CD4-positive, alpha-beta T cell treated with Interleukin-4 for 1 hour (primary cell): ENCODE measurements at places on chromosomes 16 and 17.

GRCh38 chr17:4577386-4577993, 6.8 kb upstream of the SMTNL2 start:
- DNase-seq, result no peak

DNA sequence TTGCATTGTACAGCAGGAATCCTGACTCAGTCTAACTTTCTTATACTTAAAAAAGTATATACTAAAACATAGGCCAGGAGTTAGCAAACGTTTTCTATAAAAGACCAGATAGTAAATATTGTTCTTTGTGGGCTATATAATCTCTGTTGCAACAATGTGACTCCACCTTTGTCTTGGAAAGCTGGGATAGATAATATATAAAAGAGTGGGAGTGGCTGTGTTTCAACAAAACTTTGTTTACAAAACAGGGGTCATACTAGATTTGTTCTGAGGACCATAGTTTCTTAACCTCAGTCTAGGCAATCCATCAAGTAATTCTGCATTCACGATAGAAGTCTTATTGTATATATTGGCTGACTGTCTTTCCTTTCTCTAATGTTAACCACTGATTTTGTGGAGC, 9.0 kb upstream of the TBC1D3B start:
- DNase-seq, result no peak

- no peak for DNase-seq
These were observed 22.0 kb upstream of the CHMP6 start for GRCh38 chr17:80969674-80970043.

- DNase-seq, result no peak
These were observed 22.1 kb downstream of the FCSK start for GRCh38 chr16:70476272-70477020.

- no peak for DNase-seq
These were observed 20.5 kb upstream of the JPH3 start for GRCh38 chr16:87581857-87582215.

DNA sequence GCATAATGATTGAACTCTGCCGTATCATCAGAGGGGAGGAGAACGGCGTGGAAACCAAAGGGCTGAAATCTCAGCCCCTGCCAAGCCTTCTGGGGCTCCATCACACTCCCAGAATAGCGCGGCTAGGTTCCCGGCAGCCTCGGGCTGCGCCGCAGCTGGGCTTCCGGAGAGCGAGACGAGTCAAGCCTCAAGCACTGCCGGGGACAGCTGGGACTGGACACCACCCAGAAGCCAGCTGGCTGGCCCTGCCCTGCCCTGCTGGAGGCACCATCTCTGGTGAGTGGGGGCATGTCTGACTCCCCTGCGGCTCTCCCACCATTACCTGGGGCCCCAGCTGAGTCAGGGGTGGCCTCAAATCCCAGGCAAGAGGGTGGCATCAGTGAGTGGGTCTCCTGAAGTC, 7.2 kb upstream of the GPRC5C start:
- DNase-seq, result no peak

- no peak for DNase-seq
These were observed 6.2 kb downstream of the MBTPS1 start for GRCh38 chr16:84110527-84110926.

DNA sequence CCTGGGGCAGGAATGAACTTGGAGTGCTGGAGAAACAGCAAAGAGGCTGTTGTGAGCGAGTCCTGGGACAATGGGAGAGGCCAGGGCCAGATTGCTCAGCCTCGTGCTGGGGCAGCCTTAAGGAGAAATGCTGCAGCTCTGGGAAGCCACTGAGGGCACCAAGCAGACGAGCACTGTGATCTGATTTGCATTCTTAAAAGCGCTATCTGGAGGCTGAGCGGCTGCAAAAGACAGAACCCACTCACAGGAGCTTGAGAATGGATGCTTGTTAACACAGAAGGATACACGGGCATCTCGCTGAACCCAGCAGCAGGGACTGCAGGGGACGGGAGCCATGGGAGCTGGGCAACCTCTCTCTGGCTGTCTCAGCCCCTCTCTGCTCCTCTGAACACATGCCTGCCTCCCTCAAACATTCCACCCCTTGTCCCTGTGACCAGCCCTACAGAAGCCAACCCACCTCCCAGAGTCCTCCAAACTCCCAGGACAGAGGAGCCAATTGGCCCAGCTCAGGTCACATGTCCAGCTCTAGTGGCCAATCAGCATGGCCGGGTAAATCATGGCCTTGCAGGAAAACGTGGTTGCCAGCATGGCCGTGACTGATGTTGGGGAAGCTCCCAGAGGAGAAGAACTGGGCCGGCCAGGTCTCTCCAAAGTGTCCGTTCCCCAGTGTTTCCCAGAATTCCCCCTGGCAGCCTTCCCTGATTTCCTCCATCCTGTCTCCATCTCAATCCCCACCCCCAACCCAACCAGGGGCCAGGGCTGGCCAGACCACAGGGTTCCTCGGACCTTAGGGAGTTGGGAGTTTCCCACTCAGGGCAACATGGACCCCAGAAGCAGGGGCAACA, 60.3 kb downstream of the GSG1L start:
- no peak for DNase-seq

GRCh38 chr17:32780721-32781120, 96.2 kb downstream of the MYO1D start:
- DNase-seq, result no peak

DNA sequence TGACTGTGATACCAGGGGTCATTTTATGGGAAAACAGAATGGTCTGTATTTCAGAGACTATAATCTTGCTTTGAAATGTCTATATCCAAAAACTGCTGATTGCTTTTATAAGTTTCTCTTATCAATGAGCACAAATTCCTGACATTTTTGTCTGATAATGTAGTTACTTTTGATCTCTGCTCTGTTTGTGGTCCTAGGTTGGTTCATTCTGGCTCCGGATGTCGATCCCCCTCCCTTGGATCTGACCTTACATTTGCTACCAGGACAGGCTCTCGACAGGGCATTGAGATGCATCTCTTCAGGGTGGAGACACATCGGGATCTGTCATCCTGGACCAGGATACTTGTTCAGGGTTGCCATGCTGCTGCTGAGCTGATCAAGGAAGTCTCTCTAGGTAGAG, 27.3 kb upstream of the VPS4A start:
- no peak for DNase-seq
